ENCODE measurements at places on chromosomes 3 and 15.

DNA sequence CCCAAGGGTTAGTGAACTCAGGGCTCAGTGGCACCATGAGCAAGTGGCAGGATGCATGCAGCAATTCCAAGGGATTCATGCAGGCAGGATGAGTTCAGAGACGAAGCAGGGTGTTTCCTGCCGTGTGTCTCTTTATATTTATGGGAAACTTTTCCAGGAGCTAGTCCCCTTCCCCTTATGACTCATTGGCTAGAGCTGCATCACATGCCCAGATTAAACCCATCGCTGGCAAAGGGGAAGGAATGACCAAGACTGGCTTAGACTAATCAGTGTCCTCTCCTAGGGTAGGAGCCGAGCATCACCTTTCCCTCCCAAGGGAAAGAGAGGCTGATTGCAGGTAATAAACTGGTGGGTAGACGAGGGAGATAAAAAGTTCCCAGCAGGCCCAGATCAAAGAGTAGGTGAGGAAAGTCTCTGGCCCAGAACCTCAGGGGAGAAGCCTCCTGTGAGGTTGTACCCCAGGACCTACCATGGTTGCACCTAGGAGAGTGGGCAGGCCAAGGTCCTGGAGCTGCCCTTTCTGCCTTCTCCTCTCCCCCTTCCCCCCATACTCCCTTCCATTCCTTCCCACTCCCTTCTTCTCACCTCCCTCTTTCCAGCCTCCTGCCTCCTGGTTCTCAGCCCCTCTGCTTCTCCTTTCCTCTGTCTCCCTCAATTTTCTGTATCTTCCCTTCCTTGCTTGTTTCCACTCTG lies 67.8 kb upstream of the ITGA11 start:
- DNase-seq = no peak

GRCh38 chr15:74240002-74240568 lies 4.0 kb downstream of the CCDC33 start:
- DNase-seq = no peak

DNA sequence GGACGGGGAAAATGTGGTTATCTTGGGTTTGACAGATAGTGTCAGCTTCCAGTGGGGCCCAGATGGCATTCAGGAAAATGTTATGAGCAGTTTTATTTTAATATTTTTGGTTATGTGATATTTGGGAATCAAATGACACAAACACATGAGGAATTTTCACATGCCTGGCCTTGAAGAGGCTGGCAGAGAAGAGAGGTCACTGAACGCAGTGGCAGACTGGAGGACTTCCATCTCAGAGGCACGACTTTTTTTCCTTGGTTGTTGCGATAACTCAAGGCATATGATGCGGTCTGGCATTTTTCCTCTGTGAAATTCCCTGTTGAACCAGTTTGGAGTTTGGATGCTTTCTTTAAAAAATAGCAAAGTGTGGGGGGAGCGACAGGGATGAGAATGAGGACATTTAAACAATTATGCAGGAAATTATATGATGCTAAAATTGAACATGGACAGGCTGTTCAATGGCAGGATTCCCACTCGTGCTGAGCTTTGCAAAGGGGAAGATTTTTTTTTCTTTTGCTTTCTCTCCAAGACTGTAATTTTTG lies 36.9 kb upstream of the ARPP21 start:
- DNase-seq = no peak

GRCh38 chr3:13393427-13394360 lies 26.4 kb downstream of the NUP210 start:
- no peak for DNase-seq

DNA sequence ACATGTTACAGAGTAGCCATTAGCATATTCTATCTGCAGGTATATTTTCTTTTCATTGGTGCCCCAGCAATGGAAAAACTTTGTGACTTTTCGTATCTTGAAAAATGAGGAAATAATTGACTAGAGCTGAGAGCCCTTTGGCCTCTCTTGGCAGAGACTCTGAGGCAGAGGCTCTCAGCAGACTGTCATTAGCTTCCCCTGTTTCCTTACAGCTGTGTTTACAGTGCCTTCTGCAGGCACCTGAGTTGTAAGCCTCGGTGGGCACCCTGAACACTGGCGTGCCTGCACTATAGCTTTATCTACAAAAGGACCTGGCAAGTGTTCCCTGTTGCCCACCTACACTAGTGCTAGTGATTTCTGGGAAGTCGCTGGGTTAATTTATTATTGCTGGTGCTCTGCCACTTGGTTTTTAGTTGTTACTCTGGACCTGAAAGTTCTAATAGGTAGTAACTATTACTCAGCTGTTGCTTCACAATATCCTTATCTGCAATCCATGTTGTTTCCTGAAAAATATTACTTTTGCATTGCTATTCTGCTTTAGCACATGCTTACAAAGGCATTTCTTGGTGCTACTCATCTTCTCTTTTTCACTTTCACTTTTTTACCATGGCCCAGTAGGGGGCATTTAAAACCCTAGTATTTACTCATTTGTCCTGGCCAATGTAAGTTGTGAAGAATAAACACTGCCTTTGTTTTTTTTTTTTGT lies 7.8 kb upstream of the GPR171 start:
- no peak for DNase-seq

DNA sequence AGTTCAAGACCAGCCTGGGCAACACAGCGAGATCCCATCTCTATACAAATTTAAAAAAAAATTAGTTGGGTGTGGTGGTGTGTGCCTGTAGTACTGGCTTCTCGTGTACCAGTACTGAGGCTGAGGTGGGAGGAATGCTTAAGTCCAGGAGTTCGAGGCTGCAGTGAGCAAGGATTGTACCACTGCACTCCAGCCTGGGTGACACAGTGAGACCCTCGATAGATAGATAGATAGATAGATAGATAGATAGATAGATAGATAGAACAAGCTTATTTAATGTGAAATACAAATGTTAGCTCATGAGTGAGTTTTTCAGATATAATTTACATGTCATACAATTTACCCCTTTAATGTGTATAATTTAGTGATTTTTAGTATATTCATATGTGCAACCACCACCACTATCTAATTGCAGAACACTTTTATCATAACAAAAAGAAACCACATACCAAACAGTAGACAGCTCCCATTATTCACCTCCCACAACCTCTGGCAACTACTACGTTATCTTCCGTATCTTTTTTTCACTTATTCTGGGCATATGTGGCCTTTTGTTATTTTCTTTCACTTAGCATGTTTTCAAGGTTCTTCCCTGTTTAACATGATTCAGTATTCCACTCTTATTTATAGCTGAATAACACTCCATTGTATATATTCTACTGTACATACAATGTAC lies 13.1 kb upstream of the PRRT3 start:
- no peak for DNase-seq

DNA sequence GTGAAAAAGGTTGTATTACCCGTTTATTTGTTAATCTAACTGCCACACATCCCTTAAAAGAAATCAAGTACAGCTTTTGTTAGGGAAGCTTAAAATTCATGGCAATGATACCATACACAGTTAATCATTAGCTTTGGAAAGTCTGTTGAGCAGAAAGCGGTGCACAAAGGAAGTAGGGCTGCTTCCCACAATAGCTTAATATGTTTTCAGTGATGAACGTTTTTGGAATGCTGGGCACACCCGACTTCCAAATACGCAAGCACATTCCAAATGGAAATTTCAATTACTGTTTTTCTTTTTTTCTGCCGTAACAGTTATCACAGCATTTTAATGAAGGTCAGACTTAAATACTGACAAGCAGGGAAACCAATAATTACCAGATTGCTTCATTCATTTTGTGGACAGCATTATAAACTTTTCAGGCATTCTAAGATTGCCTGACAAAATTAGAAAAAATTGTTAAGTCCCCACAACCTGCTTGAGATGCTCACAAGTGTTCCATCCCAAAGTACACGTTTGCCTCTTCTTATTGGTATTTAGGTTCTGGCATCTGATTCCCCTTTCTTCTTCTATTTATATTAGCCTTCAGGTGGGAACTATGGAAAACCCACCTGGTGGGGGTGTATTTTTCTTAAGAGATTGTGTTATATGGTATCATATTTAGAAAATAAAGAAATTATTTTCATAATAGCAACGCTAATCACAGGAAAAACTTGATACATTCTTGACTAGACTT lies 1.1 kb upstream of the ECT2 start:
- DNase-seq = no peak

DNA sequence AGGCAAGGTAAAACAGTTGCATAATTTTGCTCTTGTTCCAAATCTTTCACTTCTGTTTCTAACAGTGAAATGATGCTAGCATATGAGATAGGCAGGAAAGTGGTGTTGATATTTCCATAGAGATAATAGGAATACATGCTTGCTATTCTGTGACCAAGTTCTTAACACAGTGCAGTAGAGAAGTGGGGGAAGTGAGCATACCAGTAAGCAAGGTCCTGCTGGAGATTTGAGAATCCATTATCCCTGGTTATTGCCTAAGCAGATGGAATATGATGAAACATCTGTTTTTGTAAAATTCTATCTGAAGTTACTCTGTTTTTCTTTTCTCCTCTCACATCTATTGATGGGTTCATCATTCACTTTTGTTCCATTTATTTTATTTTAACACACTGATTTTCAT lies 28.7 kb downstream of the USP8 start:
- no peak for DNase-seq

- DNase-seq = no peak
These were observed 325.0 kb downstream of the CGGBP1 start for GRCh38 chr3:87733671-87734367.

DNA sequence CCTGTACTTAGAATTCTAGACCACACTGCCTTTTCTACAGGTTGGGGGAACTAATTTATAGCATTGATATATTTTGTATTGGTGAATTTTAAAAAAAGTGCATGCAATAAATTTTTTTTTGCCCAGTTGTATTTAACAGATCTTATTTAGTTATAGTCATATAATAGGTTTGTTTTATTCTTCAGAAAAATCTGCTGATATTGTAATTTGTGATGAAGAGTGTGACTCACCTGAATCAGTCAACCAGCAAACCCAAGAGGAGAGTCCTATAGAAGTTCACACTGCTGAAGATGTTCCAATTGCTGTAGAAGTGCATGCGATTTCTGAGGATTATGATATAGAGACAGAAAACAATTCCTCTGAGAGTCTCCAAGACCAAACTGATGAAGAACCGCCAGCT lies 10.3 kb downstream of the ZNF639 start:
- DNase-seq = no peak

GRCh38 chr3:183490211-183490601 lies 61.8 kb upstream of the MCF2L2 start:
- DNase-seq = no peak

GRCh38 chr3:78757731-78758130 lies 1010.1 kb downstream of the ROBO1 start:
- no peak for DNase-seq

GRCh38 chr3:33278163-33278562 lies 921 bp downstream of the FBXL2 start:
- no peak for DNase-seq

- no peak for DNase-seq
These were observed 55.7 kb upstream of the CP start for GRCh38 chr3:149277331-149277813.

GRCh38 chr3:29511701-29512100 lies 230.8 kb downstream of the RBMS3 start:
- no peak for DNase-seq

GRCh38 chr15:29952225-29952624 lies 130.0 kb upstream of the TJP1 start:
- DNase-seq = no peak

DNA sequence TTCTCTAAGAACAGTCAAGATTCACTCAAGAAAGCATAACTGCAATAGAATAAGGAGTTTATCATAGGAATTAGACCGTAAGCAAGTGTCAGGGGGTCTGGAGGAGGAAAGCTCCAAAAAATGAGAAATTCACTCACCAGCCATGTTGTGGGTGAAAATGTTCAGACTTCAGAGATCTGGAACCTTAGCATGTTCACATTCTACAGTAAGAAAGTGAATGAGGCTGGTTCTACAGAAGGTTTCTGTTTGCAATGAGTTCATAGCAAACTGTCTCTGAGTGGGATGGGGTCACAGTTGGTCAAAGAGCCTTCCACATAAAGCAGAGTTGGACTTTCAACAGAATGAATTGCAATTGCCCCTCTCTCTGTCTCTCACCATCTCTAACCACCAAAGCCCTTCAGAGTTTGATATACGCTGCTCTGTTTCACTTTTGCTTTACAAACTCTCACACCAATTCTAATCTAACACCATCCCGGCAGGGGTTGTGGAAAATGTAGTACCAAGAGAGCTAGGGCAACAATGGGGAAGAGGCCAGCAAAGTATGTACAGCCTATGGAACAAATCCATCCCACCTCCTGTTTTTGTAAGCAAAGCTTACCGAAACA lies 581.8 kb upstream of the UBE2E2 start:
- no peak for DNase-seq

DNA sequence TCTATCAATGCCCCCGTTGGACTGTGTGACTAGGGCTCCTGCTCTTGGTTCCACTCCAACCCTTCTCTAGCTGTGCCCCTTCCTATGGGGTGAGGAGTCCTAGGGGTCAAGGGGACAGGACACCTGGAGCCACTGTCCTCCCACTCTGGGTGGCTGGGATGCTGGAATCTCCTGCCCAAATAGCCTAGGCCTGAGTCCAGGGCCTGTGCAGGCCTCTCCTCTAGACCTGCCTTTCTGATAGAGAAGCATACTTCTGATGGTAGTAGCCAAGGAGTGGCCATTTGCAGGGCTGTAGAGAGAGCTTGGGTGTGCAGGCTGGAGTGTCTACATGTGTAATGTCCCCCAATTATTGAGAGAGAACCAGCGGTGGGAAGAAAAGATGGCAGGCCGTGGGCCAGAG lies 54.2 kb downstream of the ITGA11 start:
- no peak for DNase-seq

- no peak for DNase-seq
These were observed 4.7 kb downstream of the RRP9 start for GRCh38 chr3:51937014-51937413.

DNA sequence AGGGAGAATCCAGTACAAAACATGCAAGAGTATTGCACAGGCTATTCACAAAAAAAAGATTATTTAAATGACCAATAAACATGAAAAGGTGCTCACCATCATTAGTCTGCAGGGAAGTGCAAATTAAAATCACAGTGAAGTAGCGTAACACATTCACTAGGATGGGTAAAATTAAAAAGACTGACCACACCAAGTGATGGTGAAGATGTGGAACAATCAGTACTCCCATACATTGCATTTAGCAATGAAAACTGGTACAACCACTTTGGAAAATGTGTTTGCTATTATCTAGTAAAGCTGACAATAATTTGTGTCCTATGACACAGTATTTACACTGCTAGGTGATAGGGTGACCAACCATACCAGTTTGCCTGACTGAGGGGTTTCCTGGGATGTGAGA lies 26.4 kb downstream of the MESP1 start:
- DNase-seq = no peak

Measured in stimulated activated CD4-positive, alpha-beta T cell treated with anti-CD3 and anti-CD28 coated beads, TNF-alpha, amount 100 ng/mL, for 24 hours (primary cell).